ENCODE measurements at places on chromosomes 1 and 21.

GRCh38 chr1:53890522-53890941, 935 bp upstream of the YIPF1 start:
- DNase-seq: no peak

DNA sequence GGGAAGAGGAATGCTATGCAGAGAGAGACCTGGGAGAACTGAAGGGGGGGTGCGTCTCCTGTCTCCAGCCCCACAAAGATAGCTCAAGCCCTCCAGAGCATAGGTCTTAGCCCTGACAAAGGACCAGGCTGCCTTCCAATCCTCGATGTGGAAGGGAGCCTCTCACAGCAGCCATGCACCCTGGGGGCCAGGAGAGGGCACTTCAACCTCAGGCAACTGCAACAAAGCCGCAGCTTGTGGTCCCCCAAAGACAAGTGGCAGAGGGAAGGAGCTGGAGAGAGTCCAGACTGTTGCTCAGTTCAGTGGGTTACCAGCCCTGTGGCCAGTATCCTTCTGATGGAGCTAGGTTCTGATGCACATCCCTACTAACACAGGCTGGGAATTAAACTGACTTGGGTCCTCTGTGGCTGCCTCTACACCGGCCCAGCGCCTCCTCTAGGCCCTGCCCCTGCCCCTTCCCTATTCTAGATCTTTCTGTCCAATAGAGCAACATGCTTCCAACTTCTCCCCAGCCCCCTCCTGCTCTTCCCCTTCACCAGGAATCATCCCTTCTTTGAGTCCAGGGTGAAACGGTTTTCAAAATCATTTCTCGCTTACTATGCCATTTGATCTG, 100.7 kb upstream of the SPATA6 start:
- DNase-seq: no peak

- no peak for DNase-seq
These were observed 99.4 kb downstream of the ZMYM4 start for GRCh38 chr1:35367914-35368313.

GRCh38 chr1:3640121-3640837, 9.6 kb downstream of the WRAP73 start:
- DNase-seq: no peak

- no peak for DNase-seq
These were observed 574.2 kb downstream of the MATN1 start for GRCh38 chr1:30149226-30149625.

- DNase-seq: no peak
These were observed 63.7 kb upstream of the ANGPTL1 start for GRCh38 chr1:178934546-178934945.

DNA sequence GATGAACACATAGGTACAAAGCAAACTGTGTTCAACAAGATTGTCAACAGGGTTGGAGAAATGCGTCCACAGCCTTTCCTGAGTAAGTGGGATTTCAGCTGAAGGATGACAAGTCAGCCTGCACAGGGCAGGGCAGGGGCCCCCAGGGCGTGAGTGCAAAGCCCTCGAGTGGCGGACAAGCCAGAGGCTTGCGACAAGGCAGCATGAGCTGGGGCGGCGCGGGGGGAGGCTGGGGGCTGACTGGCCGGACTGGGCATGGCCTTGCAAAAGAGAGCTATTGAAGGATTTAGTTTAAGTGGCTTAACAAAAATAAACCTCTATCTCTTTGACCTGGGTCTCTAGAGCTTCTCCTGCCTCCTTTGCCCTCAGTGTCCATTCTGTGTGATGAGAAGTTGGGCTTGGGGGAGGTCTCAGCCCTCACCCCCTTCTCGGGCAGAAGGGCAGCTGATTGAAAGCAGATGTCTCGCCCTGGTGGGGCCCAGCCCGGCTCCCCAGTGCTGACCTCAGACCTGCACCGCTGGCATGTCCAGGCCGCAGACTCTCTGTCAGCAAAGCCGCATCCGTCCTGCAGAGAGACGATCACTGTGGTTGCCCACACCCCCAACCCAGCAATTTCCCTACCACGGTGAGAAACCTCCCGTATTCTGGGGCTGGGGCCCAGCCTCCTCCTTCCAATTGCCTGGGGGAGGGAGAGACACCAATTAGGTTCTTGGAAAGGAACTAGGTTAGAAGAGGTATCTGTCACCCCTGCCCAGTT, 24.3 kb upstream of the EPS8L3 start:
- no peak for DNase-seq

DNA sequence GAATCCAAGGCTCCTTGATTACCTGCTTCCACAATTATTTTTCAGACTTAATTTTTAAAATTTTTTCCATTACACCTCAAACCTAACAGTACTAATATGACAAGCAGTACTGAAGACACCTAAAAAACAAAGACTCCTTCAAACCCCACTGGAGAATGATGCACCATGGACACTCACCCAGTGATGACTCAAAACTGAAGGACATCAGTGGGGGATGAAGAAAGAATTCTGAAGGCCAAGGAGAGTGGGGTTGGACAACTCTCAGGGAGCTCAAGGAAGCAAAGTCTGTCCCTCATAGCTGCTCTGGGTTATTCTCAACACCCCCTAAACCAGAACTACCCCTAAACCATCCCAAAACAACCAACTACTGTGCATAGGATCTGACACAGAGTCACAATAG, 2.4 kb upstream of the ARHGAP29 start:
- DNase-seq: no peak

DNA sequence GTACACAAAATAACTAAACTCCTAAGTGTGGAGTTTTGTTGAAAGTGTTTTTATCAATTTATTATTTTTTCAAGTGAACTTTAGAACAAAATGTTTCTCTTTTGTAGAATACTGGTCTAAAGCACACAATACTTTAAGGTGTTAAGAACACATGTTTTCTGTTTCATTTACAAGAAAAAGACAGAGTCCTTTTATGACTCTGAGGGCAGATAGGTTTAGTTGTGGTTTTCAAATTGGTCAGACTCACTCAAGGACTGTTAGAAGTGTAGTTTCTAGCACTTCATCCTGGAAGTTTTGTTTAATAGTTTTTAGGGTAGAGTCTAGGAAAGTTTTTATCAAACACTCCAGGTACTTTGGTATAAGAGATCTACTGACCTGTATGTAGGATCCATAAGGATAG, 376.5 kb downstream of the LRRIQ3 start:
- DNase-seq: no peak

DNA sequence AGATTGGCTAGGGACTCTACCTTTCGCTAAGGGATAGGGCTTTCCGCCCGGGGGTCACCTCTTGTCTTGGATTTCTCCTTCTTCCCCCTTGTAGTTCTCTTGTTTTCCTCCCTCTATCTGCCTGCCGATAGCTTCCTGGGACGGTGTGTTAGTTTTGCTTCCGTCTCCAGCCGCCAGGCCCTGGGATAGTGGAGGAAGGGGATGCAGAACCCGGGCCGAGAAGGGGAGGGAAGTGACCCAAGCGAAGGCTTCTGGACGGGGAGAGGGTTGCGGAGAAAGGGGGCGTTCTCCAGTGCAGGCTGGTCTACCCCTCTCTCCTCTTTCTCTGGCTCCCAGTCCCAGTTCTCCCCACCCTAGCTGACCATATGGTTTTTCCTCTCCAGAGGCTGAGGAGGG, 871 bp downstream of the TUFT1 start:
- DNase-seq: no peak

Data from activated CD4-positive, alpha-beta T cell treated with anti-CD3 and anti-CD28 coated beads for 4 hours (primary cell).